Activated naive CD4-positive, alpha-beta T cell treated with anti-CD3 and anti-CD28 coated beads for 36 hours (primary cell): ENCODE measurements at places on chromosomes 13 and 19. TPM values are rescaled to one million over a fixed set of nuclear protein-coding genes. Genes with fewer than 3 reads are reported as not detected.

Gene NCCRP1
- total RNA-seq, result not detected

DNA sequence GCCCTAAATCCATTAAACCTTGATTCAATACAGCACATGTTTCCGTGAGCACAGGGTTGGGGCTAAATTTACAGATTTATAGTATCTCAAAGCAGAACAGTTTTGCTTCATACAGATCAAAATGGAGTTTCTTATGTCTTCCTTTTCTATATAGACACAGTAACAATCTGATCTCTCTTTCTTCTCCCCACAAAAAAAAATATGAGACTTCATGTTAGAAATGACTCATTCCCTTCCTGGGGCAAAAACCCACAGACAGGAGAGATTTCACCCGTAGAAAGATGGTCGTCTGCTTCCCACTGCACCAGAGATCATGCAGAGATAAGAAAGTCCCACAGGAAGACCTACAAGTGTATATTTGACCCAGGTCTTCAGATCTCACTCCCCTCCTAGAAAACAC is 7.7 kb upstream of the ZNF611 start:
- DNase-seq, result no peak
- no peaks in the 10 kb centered on the region for H3K27me3 ChIP-seq
- no peak overlapping the region for H3K4me3 ChIP-seq
- no peaks in the 10 kb centered on the region for H3K36me3 ChIP-seq
- no peak overlapping the region for H3K27ac ChIP-seq
- H3K4me1 ChIP-seq, result peaks cover 14% of the 10 kb centered on the region

GRCh38 chr13:104387510-104387909 is 1321.3 kb upstream of the SLC10A2 start:
- no peaks in the 10 kb centered on the region for H3K4me1 ChIP-seq
- no peak overlapping the region for H3K27ac ChIP-seq
- H3K27me3 ChIP-seq, result no peaks in the 10 kb centered on the region
- no peak for DNase-seq
- H3K4me3 ChIP-seq, result no peak overlapping the region

Gene LGALS14
- 1.2 TPM for total RNA-seq

- H3K4me1 ChIP-seq, result peaks cover 11% of the 10 kb centered on the region
- no peak overlapping the region for H3K4me3 ChIP-seq
- no peak for DNase-seq
- H3K36me3 ChIP-seq, result peaks cover 7% of the 10 kb centered on the region
Observed at GRCh38 chr19:4016903-4017638, 9.5 kb downstream of the PIAS4 start.

Gene ZNF177
- total RNA-seq, result 0.64 TPM

DNA sequence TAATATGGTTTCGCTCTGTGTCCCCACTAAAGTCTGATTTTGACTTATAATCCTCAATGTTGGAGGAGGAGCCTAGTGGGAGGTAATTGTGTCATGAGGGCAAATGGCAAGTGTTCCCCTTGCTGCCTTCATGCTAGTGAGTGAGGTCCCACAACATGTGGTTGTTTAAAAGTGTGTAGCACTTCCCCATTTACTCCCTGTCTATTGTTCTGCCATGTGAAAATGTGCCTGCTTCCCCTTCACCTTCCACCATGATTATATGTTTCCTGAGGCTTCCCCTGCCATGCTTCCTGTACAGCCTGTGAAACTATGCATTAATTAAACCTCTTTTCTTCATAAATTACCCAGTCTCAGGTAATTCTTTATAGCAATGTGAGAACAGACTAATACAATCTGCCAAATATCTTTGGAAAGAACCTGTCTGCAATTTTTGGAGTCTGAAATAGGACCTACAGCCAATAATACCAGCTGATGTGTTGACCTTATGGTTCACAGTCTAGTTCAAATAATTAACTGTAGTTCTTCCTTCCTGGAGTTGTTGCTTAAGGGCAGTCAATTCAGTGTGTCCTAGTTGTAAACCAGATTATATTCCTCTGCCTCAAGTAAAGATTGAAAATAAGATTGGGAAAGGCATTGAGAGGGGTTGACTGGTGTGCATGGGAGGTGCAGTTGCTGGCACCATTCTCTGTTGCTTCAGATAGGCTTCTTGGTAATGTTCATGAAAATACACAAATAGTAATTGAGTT is 1442.9 kb downstream of the SLITRK1 start:
- H3K36me3 ChIP-seq, result no peaks in the 10 kb centered on the region
- H3K27me3 ChIP-seq, result no peaks in the 10 kb centered on the region
- H3K4me3 ChIP-seq, result no peak overlapping the region
- no peaks in the 10 kb centered on the region for H3K4me1 ChIP-seq

- H3K27ac ChIP-seq, result no peak overlapping the region
- H3K4me1 ChIP-seq, result no peaks in the 10 kb centered on the region
- H3K4me3 ChIP-seq, result no peak overlapping the region
- H3K36me3 ChIP-seq, result no peaks in the 10 kb centered on the region
- peaks cover 23% of the 10 kb centered on the region for H3K27me3 ChIP-seq
Observed at GRCh38 chr19:50768277-50768676, 2.0 kb upstream of the GPR32 start.
